ENCODE measurements at places on chromosomes 3 and 15. TPM values are rescaled to one million over a fixed set of nuclear protein-coding genes. Genes with fewer than 3 reads are reported as not detected.

GRCh38 chr3:130748467-130748861 is 1.8 kb upstream of the PIK3R4 start:
- no peak for DNase-seq

- no peak for DNase-seq
Observed at GRCh38 chr3:189834462-189834861, 203.3 kb downstream of the TP63 start.

- DNase-seq, result peak; percentile 22
Observed at GRCh38 chr3:111924283-111924682, 54.5 kb upstream of the ABHD10 start.

GRCh38 chr15:86316726-86317383 is 237.2 kb downstream of the AGBL1 start:
- DNase-seq, result no peak

SKOR1 gene
- total RNA-seq, result 4.2 TPM

DNA sequence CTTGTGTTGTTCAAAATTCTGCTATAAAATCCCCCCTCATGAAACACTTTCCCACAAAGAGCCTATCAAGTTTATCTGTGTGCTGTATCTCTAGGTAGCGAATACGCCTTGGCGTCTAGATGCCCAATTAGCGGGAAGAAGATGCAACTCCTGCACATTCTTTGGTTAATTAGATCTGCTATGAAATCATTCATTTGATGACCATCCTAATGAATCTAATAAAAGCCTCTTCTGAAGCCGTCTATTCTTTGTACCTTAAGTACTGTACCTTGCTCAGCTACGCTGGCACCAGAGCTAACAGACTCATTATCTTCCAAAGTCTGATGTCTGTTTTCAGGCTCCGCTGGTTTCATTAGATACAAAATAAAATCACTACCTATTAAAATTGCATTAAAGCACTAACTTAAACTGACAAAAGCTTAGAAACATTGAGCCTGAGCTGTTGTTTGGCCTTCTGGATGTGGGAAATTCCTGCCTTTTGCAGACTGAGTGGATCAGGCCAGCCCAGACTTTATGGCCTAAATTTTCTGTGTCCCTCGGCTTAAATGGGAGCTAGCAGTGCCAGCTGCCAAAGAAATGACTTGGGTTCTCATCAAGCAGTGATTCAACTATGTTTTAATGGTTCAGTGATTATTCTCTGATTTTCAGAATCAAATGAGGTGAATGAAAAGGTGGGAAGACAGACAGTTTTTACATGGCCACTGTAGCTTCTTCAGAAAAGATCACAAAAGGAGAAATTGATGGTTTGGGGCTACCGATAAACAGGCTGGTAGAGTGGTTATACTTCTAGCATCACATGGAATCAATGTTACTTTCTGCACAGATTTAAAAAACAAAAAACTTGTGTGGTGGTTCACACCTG is 28.4 kb upstream of the CHST2 start:
- DNase-seq, result no peak

SLC12A1 gene
- total RNA-seq, result not detected

STRIT1 gene
- total RNA-seq, result not detected

TRAT1 gene
- total RNA-seq, result 1.2 TPM

FOXL2NB gene
- total RNA-seq, result 0.07 TPM

CGNL1 gene
- total RNA-seq, result 81.8 TPM

- no peak for DNase-seq
Observed at GRCh38 chr15:97082830-97083229, 752.3 kb downstream of the NR2F2 start.

CLDN16 gene
- total RNA-seq, result 0.33 TPM

DNA sequence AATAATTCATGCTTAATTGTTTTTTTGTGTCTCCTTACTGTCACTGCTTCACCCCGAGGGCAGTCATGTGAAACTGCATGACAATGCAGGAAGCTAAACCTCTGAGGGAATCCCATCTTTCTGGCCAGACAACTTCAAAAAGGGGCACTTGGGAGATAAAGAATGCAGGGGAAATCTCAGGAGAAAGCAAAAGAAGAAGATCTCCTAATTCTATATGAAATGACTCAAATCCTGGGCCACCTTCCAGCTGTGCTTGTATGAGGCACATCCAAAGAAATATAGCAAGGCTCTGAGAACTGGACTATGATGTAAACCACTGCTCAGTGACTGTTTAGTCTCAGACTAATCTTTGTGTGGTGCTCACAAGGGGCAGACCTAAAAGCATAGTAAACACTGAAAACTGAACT is 22.6 kb upstream of the UMPS start:
- no peak for DNase-seq

- no peak for DNase-seq
Observed at GRCh38 chr15:31437686-31438085, 111.1 kb downstream of the KLF13 start.

HYAL3 gene
- total RNA-seq, result 1.9 TPM

GOLGA6A gene
- total RNA-seq, result not detected

ABI3BP gene
- total RNA-seq, result 106 TPM

PIK3R4 gene
- total RNA-seq, result 27.3 TPM

DNA sequence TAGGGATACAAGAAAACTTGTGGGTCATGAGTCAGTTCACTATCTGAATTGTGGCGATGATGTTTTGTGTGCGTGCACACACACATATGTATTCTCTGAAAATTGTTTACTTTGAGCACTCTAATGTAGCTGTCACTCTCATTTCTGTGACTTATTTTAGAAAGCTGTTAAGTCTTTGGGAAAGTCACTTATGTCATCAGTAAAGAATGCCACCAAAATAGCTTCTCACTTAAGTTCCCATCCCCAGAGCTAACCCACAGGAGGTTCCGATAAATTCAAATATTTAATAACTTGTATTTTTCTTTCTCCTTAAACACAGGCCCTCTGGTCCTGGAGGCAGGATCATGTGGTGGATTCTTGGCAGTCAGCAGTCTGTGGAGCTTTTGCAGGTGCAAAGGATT is 138.3 kb downstream of the LRIG1 start:
- DNase-seq, result no peak

DNA sequence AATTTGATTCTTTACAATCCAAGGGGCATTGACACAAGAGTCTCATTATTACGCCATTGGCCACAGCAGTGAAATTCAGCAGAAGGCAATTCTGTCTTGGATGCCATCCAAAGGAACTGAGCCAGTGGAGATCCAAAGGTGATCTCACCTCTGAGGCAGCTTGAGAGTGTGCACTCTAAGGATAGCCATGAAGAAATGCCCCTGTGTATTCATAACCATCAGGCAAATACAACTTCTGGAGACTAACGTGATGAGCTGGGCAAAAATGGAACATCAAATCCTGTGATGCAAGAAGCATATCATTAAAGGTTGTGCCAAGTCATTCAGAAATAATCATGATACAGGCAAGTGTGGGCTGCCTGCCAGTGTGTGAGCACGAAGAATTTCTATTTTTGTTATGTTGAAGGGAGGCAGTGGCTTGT is 41.4 kb downstream of the ROBO2 start:
- peak; percentile 62 for DNase-seq

- DNase-seq, result no peak
Observed at GRCh38 chr3:105958237-105959000, 89.6 kb upstream of the CBLB start.

SLC22A14 gene
- 1.6 TPM for total RNA-seq

- no peak for DNase-seq
Observed at GRCh38 chr3:33858131-33858530, 59.7 kb downstream of the PDCD6IP start.

NISCH gene
- total RNA-seq, result 80.3 TPM

ELL3 gene
- 1.7 TPM for total RNA-seq

- DNase-seq, result peak; percentile 85
Observed at GRCh38 chr15:40927873-40928806, 1.0 kb upstream of the DLL4 start.

DNA sequence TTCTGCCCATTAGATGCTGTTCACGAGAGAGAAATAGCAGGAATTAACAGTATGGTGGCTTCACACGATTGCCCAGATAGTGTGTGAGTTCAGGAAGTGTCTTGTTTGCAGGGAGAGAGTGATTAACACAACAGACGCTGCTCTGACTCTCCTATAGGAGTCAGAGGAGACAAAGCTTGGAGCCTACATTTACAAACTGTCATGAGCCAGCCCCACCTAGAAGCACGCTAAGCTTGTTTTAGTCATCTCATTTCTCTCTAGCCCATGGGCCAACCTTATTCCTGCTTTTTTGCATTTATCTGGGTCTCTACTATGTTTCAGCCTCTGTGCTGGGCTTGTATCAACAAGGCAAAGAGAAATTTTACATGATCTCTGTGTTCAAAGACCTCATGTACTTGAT is 128.3 kb upstream of the BFSP2 start:
- no peak for DNase-seq

- no peak for DNase-seq
Observed at GRCh38 chr3:41352510-41352909, 153.2 kb downstream of the CTNNB1 start.

NRROS gene
- 13.2 TPM for total RNA-seq

- DNase-seq, result no peak
Observed at GRCh38 chr3:52880474-52880873, 16.9 kb downstream of the STIMATE start.

GRCh38 chr3:59865351-59865750 is 815.5 kb upstream of the CFAP20DC start:
- no peak for DNase-seq

MRPS25 gene
- total RNA-seq, result 54.9 TPM
